ENCODE measurements at places on chromosomes 3 and 15. TPM values are rescaled to one million over a fixed set of nuclear protein-coding genes. Genes with fewer than 3 reads are reported as not detected.
A peak's percentile ranks its signal among the peaks of the same experiment; 100 is the strongest.

- no peak overlapping the region for H3K4me3 ChIP-seq
- DNase-seq = no peak
- peak overlapping the region; percentile 91 for H3K27ac ChIP-seq
- no peaks in the 10 kb centered on the region for H3K27me3 ChIP-seq
- no peaks in the 10 kb centered on the region for H3K36me3 ChIP-seq
Observed at GRCh38 chr15:40100947-40101905, 7.5 kb downstream of the BMF start.

DNA sequence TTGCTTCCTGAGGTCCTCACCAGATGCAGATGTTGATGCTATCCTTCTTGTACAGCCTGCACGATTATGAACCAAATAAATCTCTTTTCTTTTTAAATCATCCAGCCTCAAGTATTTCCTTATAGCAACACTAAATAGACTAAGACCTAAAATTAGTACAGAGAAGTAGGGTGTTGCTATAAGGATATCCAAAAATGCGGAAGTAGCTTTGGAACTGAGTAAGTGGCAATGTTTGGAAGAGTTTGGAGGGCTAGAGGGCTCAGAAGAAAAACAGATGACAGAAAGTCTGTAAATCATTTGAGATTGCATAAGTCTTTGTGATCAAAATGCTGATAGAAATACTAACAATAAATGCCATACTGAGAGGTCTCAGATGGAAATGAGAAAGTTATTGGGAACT is 894.9 kb downstream of the DIPK2A start:
- no peak overlapping the region for H3K4me3 ChIP-seq
- no peaks in the 10 kb centered on the region for H3K36me3 ChIP-seq
- no peak for DNase-seq
- no peaks in the 10 kb centered on the region for H3K4me1 ChIP-seq

DNA sequence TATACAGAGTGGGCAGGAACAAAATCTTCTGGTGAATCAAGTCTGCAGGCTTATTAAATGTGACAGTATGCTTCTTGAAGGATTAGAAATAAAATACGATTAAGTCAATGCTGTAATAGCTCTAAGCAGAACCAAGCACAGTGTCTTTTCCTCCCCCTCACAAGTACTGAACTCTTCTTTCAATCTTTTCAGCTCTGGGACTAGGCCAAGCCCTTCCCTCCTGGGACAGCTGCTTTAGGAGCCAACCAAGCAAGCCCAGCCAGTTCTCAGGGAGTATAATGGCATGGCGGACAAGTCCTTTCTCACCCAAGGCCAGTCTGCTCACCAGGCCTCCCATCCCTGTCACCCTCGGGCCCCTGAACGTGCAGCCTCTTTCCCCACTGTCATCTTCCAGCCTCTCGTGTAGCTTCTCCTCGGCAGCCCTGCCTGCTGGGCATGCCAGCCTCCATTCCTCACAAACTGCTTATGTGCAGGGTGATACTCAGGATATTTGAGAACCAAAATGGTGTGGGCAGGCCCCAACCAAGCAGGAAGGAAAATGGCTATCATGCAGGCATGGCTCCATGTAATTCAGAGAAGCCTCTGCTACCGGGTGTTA is 8.4 kb upstream of the PPP1R2 start:
- peak overlapping the region; percentile 30 for H3K27ac ChIP-seq
- no peaks in the 10 kb centered on the region for H3K27me3 ChIP-seq
- no peaks in the 10 kb centered on the region for H3K36me3 ChIP-seq

Gene GRK7
- not detected for total RNA-seq

DNA sequence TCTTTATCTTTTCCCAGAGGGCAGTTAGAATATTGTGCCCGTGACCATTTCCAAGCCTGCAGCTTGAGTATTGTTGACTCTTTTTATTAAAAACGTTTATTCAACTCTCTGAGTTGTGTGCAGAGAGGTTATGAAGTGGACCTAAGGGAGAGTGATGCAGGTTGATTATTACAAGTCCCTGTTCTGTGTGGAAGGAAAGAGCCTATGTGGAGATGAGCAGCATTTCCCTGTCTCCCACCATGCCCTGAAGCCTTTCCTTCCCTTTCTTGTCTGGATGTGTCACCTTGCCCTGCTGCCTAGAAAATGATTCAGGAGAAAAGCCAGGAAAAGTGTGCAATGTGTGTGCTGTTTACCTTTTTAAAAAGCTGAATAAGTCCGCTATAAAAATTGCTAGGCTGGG is 19.4 kb downstream of the ZPLD1 start:
- H3K27ac ChIP-seq = no peak overlapping the region
- H3K36me3 ChIP-seq = no peaks in the 10 kb centered on the region
- H3K27me3 ChIP-seq = no peaks in the 10 kb centered on the region
- no peaks in the 10 kb centered on the region for H3K4me1 ChIP-seq

GRCh38 chr3:178100908-178101307 is 435.3 kb upstream of the KCNMB2 start:
- H3K27me3 ChIP-seq = no peaks in the 10 kb centered on the region
- H3K4me1 ChIP-seq = no peaks in the 10 kb centered on the region
- H3K27ac ChIP-seq = no peak overlapping the region
- DNase-seq = no peak
- no peak overlapping the region for H3K4me3 ChIP-seq

DNA sequence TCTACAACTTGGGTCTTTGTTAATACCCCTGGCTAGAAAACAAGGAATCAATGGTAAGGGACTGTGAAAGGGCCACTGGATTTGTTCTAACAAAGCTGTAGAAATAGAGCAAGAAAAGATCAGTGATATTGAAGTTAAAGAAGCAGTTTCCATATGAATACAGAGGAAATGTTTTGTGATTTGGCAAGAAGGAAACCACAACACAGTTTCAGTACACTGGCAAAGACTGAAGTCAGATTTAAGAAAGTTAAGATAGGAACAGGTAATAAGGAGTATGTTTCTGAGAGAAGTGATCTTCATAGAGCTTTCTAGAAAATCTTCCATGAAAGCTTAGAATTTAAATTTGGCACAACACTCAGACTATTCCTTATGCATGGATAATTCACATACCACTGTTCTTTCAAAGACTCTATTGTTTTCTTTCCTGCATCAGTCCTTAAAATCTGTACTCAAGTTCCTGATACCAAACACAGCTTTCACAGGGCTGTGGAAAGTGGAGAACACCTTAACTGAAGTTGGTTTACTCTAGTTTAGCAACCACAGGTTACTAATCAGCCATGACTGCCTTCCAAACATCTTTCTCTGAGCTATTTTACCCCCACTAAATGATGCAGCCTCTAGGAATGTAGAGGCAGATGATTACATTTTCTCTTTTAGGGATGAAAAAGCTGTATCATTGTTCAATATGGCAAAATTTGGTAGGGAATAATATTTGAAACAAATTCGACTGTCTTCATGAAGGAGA is 32.4 kb upstream of the ALCAM start:
- no peaks in the 10 kb centered on the region for H3K27me3 ChIP-seq
- H3K36me3 ChIP-seq = no peaks in the 10 kb centered on the region
- DNase-seq = no peak
- H3K4me1 ChIP-seq = no peaks in the 10 kb centered on the region
- no peak overlapping the region for H3K27ac ChIP-seq

- H3K27me3 ChIP-seq = no peaks in the 10 kb centered on the region
- H3K4me3 ChIP-seq = no peak overlapping the region
- no peaks in the 10 kb centered on the region for H3K36me3 ChIP-seq
- H3K27ac ChIP-seq = peak overlapping the region; percentile 9
- H3K4me1 ChIP-seq = no peaks in the 10 kb centered on the region
- DNase-seq = peak; percentile 63
Observed at GRCh38 chr15:91515188-91515754, 338.2 kb upstream of the SLCO3A1 start.

DNA sequence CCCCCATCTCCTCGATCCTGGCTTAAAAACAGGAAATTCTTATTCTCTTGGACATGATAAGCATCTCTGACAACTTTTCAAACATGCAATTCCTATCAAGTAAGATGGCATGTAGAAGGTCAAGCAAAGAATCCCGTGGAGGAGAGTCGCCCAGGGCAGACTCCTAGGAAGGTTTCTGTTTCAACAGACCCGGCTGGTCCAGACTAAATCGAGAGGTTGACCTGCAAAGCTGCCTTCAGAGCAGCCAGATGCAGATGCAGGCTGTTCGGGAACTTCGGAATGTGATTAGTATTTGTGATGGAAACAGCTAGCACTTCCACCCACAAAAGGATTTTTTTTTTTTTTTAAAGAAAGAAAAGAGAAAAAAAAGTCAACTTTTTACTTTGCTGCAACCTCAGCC is 216.8 kb downstream of the NR1D2 start:
- peaks cover 7% of the 10 kb centered on the region for H3K4me1 ChIP-seq
- no peaks in the 10 kb centered on the region for H3K36me3 ChIP-seq
- H3K27ac ChIP-seq = no peak overlapping the region
- no peak for DNase-seq
- H3K27me3 ChIP-seq = no peaks in the 10 kb centered on the region

Gene C3orf49
- not detected for total RNA-seq

Gene HAPLN3
- 3.2 TPM for total RNA-seq
